Astrocyte (in vitro differentiated cells and primary cell): ENCODE measurements at places on chromosomes 16 and 17.
A peak's percentile ranks its signal among the peaks of the same experiment; 100 is the strongest.

GRCh38 chr17:6894206-6894528, 62.6 kb upstream of the TEKT1 start:
- no peaks in the 10 kb centered on the region for H3K36me3 ChIP-seq
- no peak overlapping the region for H3K4me3 ChIP-seq
- H3K27ac ChIP-seq, result no peak overlapping the region

GRCh38 chr16:79618692-79619050, 18.1 kb upstream of the MAF start:
- no peaks in the 10 kb centered on the region for H3K4me1 ChIP-seq
- no peaks in the 10 kb centered on the region for H3K36me3 ChIP-seq
- peaks cover 8% of the 10 kb centered on the region for H3K27me3 ChIP-seq
- H3K4me3 ChIP-seq, result no peak overlapping the region
- no peak for DNase-seq
- H3K27ac ChIP-seq, result no peak overlapping the region

- H3K27me3 ChIP-seq, result no peaks in the 10 kb centered on the region
- peak; percentile 11 for DNase-seq
- no peaks in the 10 kb centered on the region for H3K36me3 ChIP-seq
- H3K4me3 ChIP-seq, result peak overlapping the region; percentile 15
Measured at GRCh38 chr17:511833-512251, 159.2 kb upstream of the RPH3AL start.

DNA sequence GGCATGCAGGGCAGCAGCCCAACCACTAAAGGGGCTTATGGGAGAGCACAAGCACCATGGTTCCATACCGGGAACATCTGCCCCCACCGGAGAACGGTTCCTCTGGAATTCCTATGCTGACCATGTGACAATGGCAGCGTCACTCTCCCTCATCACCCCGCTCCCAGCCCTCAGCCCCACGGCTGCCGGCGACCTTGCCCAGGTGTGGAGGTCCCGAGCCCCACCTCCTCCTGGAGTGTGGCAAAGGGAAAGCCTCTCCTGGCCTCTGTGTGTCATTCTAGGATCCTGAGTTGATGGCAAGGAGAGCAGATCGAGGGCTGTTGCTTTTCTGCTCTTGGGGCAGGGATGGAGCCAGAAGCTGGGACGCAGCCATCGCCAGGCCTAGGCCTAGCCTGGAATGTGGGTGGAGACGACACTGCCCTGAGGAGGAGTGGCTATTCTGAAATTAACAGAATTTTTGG, 17.8 kb upstream of the RNPS1 start:
- H3K27me3 ChIP-seq, result no peaks in the 10 kb centered on the region
- H3K27ac ChIP-seq, result no peak overlapping the region
- H3K4me3 ChIP-seq, result no peak overlapping the region
- no peaks in the 10 kb centered on the region for H3K36me3 ChIP-seq
- DNase-seq, result no peak
- H3K4me1 ChIP-seq, result no peaks in the 10 kb centered on the region

DNA sequence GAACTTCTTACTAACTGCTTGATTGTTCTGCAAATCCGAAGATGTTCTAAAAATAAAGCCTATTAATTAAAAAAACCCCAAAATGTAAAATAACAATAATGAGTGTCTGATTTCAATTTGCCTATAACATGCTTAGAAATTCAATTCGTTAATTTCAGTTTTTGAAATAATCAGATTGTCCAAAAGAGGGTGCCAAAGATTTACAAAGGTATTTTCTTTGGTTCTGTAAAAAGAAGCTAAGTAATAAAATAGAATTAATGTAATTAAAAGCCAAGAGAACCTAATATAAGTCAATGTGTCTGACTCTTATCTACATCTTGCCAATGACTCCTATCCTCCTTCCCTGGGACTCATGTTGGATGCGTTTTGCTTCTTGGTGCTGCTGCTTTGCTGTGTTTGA, 75.0 kb upstream of the CPHXL start:
- H3K36me3 ChIP-seq, result no peaks in the 10 kb centered on the region
- no peak overlapping the region for H3K27ac ChIP-seq
- H3K27me3 ChIP-seq, result no peaks in the 10 kb centered on the region
- no peak for DNase-seq
- H3K4me3 ChIP-seq, result no peak overlapping the region

GRCh38 chr17:66543526-66543925, 241.1 kb downstream of the PRKCA start:
- H3K27me3 ChIP-seq, result no peaks in the 10 kb centered on the region
- peaks cover 55% of the 10 kb centered on the region for H3K4me1 ChIP-seq
- no peaks in the 10 kb centered on the region for H3K36me3 ChIP-seq
- no peak overlapping the region for H3K4me3 ChIP-seq
- peak overlapping the region; percentile 78 for H3K27ac ChIP-seq

- no peaks in the 10 kb centered on the region for H3K27me3 ChIP-seq
- peak; percentile 42 for DNase-seq
- H3K27ac ChIP-seq, result peak overlapping the region; percentile 77
- H3K36me3 ChIP-seq, result no peaks in the 10 kb centered on the region
Measured at GRCh38 chr16:12341423-12341822, 364.9 kb downstream of the SNX29 start.

GRCh38 chr17:81460856-81461460, 51.6 kb downstream of the ACTG1 start:
- no peak overlapping the region for H3K27ac ChIP-seq
- no peaks in the 10 kb centered on the region for H3K36me3 ChIP-seq
- H3K4me3 ChIP-seq, result no peak overlapping the region
- no peak for DNase-seq
- H3K4me1 ChIP-seq, result peaks cover 12% of the 10 kb centered on the region

DNA sequence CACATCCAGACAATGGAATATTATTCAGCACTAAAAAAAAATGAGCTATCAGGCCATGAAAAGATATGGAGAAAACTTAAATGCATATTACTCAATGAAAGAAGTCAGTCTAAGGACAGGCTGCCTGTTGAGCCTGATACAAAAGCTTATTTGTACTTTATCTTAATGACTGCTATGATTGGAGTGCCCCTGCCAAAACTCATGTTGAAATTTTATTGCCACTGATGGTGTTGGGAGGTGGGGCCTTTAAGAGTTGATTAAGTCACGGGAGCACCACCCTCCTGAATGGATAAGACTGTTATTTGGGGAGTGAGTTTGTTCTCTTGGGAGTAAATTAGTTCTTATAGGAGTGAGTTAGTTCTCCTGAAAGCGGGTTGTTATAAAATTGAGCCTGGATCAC, 9.9 kb downstream of the C17orf67 start:
- DNase-seq, result no peak
- no peak overlapping the region for H3K27ac ChIP-seq
- H3K4me3 ChIP-seq, result no peak overlapping the region
- no peaks in the 10 kb centered on the region for H3K4me1 ChIP-seq
- no peaks in the 10 kb centered on the region for H3K27me3 ChIP-seq
- H3K36me3 ChIP-seq, result no peaks in the 10 kb centered on the region

- H3K27me3 ChIP-seq, result no peaks in the 10 kb centered on the region
- no peak overlapping the region for H3K4me3 ChIP-seq
- no peaks in the 10 kb centered on the region for H3K36me3 ChIP-seq
- H3K27ac ChIP-seq, result no peak overlapping the region
Measured at GRCh38 chr16:2511996-2512734, 1.6 kb upstream of the ATP6V0C start.
